ENCODE measurements at places on chromosomes 7 and 10.

DNA sequence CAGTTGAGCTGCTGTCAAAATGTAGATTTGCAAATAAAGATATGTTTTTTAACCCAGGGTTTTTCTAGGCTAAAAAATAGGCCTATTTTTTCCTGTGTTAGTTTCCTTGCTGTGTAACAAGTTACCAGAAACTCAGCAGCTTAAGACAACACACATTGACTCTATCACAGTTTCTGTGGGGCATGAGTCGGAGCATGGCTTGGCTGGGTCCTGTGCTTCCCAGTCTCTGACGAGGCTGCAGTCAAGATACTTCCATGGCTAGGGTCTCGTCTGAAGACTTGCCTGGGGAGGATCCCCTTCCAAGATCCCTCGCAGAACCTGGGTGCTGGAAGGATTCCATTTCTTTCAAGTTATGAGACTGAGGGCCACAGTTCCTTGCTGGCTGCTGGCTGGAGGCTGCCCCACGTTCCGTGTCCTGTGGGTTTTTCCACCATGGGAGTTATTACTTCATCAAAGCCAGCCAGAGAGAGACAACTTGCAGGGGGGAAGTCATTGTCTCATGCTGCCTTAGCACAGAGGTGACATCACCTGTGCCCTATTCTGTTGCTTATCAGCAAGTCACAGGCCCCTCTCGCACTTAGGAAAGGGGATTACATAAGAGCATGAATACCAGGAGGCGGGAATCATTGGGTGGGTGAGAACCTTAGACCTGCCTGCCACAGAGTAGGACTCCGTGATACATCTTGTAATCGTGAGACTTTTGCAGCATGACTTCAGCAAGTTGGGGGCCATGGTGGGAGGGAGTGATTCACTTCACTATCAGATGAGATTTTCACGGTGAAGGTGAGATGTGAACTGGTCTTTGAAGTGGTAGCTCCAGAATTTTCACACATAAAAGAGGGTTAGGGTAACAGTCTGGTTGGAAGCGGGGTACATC is 77.9 kb downstream of the CCNY start:
- DNase-seq, result no peak

DNA sequence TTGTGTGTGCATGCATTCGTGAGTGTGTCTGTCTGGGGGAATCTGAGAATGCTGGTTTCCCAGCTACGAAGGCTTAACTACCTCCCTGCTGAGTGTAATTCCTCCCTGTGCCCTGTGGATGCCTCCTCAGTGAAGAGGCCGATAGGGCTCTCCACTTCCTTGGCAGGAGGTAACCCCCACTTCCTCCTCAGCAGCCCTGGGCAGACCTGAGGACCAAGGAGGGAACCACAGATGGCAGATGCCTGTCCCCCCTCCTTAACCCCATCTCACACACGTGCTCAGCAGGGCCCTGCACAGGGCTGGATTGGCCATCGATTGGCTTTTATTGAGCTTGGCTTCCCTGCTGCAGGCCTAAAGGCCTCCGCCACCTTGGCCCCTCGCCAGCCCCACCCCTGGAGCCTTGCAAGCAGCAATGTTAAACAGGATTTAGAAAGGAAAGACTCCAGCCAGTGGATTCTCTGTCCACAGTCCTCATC is 45.6 kb upstream of the LRRC4 start:
- no peak for DNase-seq

- no peak for DNase-seq
Observed at GRCh38 chr10:79111846-79112614, 43.3 kb downstream of the ZMIZ1 start.

GRCh38 chr10:97099868-97100267 is 85.9 kb downstream of the SLIT1 start:
- no peak for DNase-seq

GRCh38 chr7:139362302-139362701 is 2.6 kb downstream of the LUC7L2 start:
- DNase-seq, result no peak

DNA sequence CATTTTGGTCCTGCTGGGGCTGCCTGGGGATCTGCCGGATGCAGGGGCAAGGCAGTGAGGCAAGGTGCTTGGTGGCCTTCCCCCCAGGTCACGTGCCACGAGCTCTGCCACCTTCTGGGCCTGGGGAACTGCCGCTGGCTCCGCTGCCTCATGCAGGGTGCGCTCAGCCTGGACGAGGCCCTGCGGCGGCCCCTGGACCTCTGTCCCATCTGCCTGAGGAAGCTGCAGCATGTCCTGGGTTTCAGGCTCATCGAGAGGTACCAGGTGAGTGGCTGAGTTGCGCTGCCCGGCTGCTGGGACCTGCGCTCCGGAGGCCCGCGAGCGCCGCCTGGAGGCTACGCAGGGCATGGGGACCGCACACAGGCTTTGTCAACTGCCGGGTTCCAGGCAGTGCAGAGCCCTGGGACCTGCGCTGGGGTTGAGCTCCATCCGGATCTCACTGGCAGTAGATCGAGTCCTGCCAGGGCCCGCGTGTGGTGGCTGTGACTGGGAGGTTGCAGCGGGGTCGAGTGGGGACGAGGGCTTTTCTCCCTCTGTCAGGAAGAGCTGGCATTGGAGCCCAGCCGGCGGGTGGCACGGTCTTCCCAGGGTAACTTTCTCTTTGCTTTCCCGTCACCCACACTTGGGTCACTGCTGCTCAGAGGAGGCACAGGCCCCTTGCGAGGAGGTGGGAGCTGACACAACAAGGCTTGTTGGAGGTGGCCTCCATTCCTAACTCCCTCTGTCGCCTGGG is 21.7 kb downstream of the AMZ1 start:
- no peak for DNase-seq

DNA sequence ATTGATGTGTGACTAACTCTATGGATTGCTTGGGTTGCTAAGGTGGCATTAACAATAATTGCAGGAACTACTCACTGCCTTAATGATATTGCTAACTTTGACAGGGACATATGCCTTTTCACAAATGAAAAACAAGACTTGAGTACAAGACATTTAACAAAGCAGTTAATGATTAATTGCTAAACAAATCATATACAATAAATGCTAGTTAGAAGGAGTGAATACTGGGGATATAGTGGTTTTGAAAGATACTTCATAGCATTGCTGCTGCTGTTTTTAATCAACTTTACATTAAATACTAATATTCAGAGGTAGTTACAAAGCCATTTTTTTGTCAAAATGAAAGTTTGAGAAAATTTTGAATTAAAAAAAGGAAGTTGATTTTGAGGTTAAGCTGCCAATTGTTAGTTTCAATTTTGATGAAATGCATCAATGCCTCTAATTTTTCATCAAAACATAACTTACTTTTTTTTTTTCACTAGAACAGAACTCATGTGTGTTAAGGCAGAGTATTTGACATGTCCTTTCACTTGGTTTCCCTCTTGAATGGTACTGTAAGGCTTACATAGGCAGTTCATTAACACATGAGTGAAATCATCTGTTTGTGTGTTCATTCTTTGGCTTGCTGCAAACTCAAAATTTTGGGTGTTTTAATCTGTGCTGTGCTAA is 106.2 kb upstream of the SEMA3D start:
- no peak for DNase-seq

DNA sequence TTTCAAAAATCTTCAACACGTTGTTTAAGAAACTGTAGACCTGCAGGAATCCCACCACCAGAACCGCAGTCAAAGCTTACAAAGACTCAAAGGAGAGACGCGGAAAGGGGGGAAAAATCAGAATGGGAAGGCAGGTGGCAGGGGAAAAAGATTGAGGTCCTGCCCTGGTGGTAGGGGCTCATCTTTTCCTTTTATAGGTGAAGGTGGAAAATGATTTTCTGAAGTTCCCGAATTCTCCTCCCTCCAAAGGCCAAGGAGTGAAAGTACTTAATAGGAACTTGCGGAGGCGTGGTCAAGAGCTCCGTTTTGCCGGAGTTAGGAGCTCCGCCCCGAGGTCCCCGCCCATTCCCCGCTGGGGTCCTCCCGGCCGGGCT is 724 bp downstream of the BBIP1 start:
- DNase-seq, result peak; percentile 92

DNA sequence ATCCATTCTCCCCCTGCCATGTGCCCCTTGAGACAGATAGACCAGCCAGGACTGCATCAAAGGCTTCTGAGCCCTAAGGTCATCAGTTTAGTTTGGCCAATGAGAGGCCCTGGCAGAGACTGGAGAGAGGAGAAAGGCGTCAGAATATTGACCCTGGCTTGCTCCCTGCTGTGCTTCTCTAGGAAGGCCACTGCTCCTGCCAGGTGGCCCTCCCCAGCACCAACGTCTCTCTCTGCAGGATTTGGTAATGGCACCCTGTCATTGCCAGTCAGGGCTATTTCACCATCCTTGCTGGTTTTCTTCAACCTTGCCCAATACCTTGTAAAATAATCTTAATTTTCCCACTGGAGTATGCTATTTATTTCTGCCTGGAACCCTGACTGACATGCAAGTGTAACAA is 38.8 kb upstream of the ZRANB1 start:
- no peak for DNase-seq

GRCh38 chr10:93630625-93631557 is 18.6 kb downstream of the PDE6C start:
- no peak for DNase-seq

DNA sequence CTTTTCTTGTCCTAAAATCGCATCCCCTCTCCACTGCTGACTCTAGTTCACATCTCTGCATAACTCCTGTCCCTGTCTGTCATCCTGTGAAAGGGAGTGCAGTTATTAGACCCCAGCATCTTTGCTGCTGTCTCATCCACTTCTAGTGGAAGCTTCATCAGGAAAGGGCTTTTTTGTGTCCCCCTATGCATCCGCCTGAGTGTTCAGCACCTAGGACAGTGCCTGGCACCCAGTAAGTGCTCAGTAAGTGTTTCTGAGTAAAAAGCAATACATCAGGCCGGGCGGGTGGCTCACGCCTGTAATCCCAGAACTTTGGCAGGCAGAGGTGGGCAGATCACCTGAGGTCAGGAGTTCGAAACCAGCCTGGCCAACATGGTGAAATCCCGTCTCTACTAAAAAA is 211.8 kb upstream of the FOXK1 start:
- DNase-seq, result no peak

GRCh38 chr7:107744345-107744750 is 406 bp downstream of the CBLL1 start:
- DNase-seq, result no peak

- DNase-seq, result no peak
Observed at GRCh38 chr7:130667593-130668257, 823 bp downstream of the COPG2 start.

- no peak for DNase-seq
Observed at GRCh38 chr7:104414216-104414615, 85.8 kb downstream of the LHFPL3 start.

DNA sequence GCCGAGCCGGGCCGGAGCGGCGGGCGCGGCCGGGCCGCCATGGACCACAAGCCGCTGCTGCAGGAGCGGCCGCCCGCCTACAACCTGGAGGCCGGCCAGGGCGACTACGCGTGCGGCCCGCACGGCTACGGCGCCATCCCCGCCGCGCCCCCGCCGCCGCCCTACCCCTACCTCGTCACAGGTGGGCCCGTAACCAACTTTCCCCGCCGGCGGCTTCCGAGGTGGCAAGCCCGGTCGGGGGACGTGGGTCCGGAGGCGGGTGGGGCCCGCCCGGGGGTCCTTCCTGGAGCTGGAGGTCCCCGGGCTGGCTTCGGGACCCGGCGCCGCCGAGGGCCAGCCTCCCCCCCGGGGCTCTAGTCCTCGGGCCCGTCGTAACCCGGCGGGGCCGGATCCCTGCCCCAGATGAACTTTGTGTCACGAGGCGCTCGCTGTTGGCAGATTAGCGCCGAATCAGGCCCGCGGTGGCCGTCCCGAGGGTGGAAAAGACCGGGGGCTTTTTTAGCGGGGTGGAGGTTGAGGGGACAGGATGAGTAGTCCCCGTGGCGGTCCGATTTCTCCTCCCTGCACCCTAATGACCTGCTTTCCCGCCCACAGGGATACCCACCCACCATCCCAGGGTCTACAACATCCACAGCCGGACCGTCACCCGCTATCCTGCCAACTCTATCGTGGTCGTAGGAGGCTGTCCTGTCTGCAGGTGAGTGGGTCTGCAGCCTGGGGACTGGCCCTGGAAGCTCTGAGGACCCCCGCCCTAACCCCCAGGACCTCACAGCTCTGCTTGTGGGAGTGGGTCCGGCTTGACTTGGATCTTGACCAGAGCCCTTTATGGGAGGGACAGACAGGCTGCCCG is 496 bp downstream of the BRI3 start:
- DNase-seq, result no peak

DNA sequence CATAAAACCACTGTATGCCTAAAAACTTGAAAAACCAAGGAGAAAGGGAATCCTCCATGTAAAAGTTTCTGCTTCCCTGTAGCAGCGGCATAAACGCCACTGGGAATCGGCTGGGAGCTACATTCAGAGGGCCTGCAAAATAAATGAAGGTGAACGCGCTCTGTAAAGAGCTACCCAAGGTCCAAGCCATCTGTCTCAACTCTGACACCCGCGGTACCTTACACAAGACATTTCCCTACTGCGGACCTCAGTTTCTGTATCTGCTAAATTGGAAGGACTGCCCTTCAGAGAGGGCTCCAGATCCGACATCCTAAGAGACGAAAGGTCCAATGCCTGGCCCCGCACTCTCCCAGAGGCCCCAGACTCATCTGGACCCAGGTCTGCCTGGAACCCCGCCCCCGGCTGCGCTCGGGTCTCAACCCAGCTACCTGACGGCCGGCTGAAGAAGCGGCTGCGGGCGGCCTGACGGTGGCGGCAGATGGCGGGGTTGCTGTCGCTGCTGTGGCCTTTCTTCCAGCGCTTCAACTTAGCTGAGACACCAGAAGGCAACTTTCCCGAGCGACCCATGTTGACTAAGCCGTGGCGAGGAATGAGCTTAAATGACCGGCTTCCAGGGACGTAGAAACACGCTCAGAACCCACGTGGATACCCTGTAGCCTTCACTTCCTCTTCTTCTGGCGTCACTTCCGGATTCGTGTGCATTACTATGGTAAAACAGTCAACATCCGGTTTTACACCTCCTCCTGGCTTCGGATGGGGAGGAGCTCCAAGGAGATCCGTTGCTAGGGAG is at the start of gene RRP12:
Gene RRP12 (minus strand): TSS at position 676 of the 790 bp plus-strand sequence. CDS start 109 bp downstream, at position 567.
- peak; percentile 91 for DNase-seq

DNA sequence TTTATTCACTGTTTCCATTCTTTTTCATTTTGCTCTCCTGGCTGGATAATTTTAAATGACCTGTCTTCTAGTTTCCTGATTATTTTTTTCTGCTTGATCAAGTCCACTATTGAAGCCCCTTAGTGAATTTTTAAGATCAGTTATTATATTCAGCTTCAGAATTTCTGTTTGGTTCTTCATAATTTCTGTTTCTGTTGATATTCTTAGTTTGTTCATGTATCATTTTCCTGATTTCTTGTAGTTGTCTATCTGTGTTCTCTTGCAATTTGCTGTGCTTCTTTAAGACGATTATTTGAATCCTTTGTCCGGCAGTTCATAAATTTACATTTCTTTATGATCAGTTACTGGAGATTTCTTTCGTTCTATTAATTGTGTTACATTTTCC is 75.2 kb upstream of the CCDC71L start:
- no peak for DNase-seq

Data from AG09319 (cell line).